ENCODE measurements at places on chromosomes 11 and 22.

DNA sequence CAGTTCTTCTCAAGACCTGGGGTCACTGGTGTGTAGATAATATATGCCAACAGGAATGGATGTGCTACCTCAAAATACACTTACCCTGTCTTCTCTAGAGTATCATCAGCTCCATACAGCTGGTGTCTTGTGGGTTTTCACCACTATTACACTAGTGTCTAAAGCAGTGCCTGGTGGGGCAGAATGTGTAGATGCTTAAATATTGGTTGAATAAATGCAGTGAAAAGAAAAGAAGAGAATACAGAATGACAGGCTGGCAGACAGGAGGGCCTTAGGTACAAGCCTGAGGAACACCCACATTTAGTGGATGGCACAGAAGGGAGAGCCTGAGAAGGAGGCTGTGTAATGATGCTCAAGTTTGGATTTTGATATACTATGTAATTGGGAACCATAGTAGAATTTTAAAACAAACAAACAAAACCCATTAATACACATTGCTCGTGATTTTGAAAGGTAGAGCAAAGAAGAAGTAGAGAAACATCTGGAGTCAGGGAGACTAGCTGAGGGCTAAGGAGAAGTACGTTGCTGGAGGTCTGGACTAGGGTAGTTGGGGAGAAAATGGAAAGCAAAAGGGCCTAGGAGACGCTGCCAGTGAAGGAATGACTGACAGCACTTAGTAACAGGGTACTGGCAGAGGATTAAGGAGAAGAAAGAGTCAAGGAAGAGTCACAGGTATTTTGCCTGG is 20.5 kb upstream of the RAG2 start:
- H3K4me3 ChIP-seq = no peak overlapping the region
- no peak for DNase-seq
- H3K36me3 ChIP-seq = no peaks in the 10 kb centered on the region
- H3K27me3 ChIP-seq = no peaks in the 10 kb centered on the region

DNA sequence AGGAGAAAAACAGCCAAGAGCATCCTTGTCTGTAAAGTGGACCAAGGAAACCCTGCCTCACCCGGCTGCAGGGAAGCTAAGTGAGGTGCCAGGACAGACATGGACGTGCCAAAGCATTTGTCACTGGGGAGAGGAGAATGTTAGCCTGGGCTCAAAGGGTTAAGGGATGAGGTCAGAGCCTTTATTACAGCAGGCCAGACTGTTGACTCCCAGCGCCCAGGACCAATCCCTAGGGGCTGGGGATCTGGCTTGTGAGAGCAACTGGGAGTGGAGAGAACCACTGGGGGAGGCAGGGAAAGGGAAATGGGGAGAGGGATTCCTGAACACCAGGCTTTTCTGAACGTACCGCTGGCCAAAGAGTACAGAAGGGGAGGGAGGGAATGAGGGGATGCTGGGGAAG is 2.6 kb downstream of the CHRM1 start:
- DNase-seq = no peak
- H3K27me3 ChIP-seq = peaks cover 40% of the 10 kb centered on the region
- H3K4me1 ChIP-seq = peaks cover 3% of the 10 kb centered on the region
- no peaks in the 10 kb centered on the region for H3K36me3 ChIP-seq

- no peak for DNase-seq
- no peak overlapping the region for H3K27ac ChIP-seq
- H3K27me3 ChIP-seq = peaks cover 23% of the 10 kb centered on the region
- no peaks in the 10 kb centered on the region for H3K36me3 ChIP-seq
- peaks cover 4% of the 10 kb centered on the region for H3K4me1 ChIP-seq
These were observed 85.1 kb upstream of the BLID start for GRCh38 chr11:122201106-122201505.

GRCh38 chr22:45788522-45788921 is 116.9 kb downstream of the ATXN10 start:
- H3K4me1 ChIP-seq = peaks cover 14% of the 10 kb centered on the region
- no peak overlapping the region for H3K4me3 ChIP-seq
- no peak overlapping the region for H3K27ac ChIP-seq
- no peak for DNase-seq

- H3K27me3 ChIP-seq = no peaks in the 10 kb centered on the region
- H3K4me3 ChIP-seq = no peak within 1 kb of the TSS
- no peak for DNase-seq
- no peaks in the 10 kb centered on the region for H3K4me1 ChIP-seq
- H3K27ac ChIP-seq = no peak within 1 kb of the TSS
These were observed at the start of gene TMPRSS4 for GRCh38 chr11:118076754-118077281. TSS of gene TMPRSS4 (plus strand) at chr11:118077078. CDS start at chr11:118077303, 225 bp downstream.

DNA sequence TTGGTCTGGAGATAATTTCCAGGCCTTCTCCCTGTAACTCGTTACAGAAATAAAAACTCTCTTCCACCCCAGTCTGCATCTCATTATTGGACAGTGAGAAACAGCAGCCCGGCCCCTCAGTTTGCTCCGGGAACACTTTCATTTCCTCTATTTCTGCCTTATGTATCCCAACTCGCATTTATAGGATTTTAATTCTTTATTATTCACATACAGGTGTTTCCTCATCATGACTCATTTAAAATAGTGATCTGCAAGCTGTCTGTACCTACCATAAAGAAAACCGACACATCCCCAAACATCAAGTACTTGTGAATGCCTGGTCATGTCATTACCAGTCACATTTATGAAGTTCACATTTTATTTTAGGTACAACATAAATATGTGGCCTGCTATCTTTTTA is 42.8 kb downstream of the PIWIL3 start:
- no peaks in the 10 kb centered on the region for H3K27me3 ChIP-seq
- H3K27ac ChIP-seq = no peak overlapping the region
- no peaks in the 10 kb centered on the region for H3K4me1 ChIP-seq
- DNase-seq = no peak

DNA sequence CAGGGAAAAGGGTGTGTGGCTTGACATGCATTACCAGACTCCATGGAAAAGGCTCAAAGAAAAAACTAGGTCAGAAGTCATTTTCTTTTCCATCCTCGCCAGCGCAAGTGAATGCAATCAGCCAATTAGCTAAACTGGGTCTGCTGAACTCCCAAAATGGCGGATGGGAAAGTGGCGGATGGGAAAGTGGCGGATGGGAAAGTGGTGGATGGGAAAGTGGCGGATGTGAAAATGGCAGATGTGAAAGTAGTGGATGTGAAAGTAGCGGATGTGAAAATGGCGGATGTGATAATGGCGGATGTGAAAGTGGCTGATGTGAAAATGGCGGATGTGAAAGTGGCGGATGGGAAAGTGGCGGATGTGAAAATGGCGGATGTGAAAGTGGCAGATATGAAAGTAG is 158.4 kb downstream of the CEP164 start:
- no peaks in the 10 kb centered on the region for H3K27me3 ChIP-seq
- H3K27ac ChIP-seq = no peak overlapping the region
- H3K4me3 ChIP-seq = no peak overlapping the region
- H3K4me1 ChIP-seq = no peaks in the 10 kb centered on the region

DNA sequence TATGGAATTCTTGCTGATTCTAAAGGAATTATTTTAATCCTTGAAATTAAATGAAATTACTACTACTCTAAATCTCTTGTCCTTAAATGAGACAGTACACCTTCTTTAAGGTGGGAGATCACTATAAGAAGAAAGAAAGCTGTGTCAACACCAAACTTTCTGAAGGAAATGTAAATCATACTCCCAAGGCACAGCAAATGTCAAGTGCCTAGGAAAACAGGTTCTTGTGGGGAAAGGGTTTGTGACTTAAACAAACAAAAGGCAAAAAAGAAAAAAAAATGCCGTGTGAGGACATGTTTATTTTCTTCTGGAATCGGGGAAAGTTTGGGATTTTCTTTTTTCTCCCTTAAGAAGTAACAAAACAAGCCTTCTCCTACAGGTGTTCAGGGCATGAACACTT is 745.1 kb downstream of the DLG2 start:
- H3K27me3 ChIP-seq = no peaks in the 10 kb centered on the region
- H3K27ac ChIP-seq = no peak overlapping the region
- DNase-seq = no peak
- no peak overlapping the region for H3K4me3 ChIP-seq

DNA sequence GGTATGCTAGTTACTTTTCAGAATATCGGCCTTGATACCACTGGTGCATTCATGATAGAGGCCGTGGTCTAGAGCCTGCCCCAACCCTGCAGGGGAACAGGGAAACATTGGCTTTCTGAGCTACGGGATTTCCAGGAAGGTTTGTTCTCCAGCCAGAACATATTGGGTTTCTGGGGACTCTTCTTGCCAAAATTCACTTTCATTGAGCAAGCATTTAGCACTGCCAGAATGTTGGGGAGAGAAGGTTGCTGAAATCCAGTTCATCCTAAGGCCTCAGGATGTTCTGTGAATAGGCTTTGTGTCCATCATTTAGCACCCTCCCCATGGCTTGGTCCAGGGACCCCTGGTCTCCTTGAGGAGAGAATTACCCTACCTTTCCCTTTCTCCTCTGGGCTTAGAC is 36.7 kb downstream of the DRG1 start:
- H3K4me1 ChIP-seq = no peaks in the 10 kb centered on the region
- no peak overlapping the region for H3K4me3 ChIP-seq
- H3K27ac ChIP-seq = no peak overlapping the region
- DNase-seq = no peak

DNA sequence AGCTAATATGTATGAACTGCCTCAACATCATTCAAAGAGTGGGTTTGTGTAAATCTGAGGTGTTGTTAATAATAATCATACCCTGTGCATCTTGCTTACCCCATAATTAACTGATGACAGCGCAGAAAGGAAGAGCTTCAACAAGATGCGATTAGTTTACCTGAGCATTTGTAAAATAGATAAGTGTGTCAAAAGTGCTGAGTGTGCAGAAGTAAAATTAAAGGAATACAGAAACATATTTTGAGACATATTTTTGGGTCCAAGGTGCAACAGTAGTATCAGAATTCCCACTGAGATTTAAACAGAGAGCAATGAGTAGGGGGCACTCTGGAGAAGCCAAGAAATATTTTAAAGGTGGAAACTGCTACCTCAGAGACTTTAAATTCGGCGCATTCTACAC is 6.1 kb downstream of the BLID start:
- H3K27ac ChIP-seq = no peak overlapping the region
- DNase-seq = no peak
- H3K27me3 ChIP-seq = peaks cover 5% of the 10 kb centered on the region
- H3K4me1 ChIP-seq = peaks cover 3% of the 10 kb centered on the region
- H3K36me3 ChIP-seq = no peaks in the 10 kb centered on the region
- no peak overlapping the region for H3K4me3 ChIP-seq
